Stimulated activated CD8-positive, alpha-beta memory T cell treated with anti-CD3 and anti-CD28 coated beads, Interleukin-15, amount 100 ng/mL, for 4 hours (primary cell): ENCODE measurements at places on chromosomes 5 and 9.

DNA sequence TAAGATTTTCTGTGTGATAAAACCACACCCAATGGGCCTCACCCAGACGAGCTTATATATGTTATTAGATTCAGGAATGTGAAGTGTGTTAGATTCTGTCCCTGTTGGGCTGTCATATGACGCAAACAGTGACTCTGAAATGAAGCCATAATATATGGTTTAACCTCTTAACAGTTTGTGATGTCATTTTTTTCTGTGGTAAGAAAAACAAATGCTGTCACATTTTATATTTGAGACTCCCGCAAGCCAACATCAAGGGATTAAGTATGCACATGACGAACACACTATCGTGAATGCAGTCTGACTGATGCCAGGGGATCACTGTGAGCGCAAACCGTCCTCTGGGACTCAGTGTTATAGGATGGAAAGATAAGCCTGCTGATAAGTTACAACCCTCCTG lies 321.7 kb downstream of the SH3GL2 start:
- no peak for DNase-seq

GRCh38 chr5:115330830-115331229 lies 34.4 kb upstream of the CCDC112 start:
- no peak for DNase-seq

DNA sequence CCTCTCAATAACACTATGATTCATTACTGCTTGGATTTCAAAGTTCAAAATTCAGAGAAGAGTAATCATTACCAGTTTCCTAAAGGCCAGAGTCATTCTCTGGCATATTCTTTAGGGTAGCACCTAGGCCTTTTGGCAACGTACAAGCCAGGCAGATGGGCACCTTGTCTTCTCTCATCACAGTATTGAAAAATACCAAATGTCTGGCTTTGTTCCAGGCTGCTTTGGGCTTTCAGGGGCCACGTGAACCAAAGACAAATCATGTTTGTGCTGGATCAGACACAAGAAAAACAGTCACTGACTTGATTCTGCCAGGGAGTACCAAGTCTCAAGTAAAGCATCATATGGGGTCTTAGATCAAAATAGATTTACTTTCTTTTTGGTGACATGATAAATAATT lies 15.5 kb downstream of the MEGF9 start:
- no peak for DNase-seq

GRCh38 chr5:169746147-169746694 lies 109.1 kb downstream of the DOCK2 start:
- DNase-seq: no peak

- no peak for DNase-seq
Observed at GRCh38 chr9:111572950-111573604, 26.4 kb downstream of the PTGR1 start.

GRCh38 chr5:149433524-149434131 lies 54.5 kb upstream of the IL17B start:
- DNase-seq: no peak

GRCh38 chr5:134649163-134649835 lies 714 bp downstream of the SEC24A start:
- no peak for DNase-seq

DNA sequence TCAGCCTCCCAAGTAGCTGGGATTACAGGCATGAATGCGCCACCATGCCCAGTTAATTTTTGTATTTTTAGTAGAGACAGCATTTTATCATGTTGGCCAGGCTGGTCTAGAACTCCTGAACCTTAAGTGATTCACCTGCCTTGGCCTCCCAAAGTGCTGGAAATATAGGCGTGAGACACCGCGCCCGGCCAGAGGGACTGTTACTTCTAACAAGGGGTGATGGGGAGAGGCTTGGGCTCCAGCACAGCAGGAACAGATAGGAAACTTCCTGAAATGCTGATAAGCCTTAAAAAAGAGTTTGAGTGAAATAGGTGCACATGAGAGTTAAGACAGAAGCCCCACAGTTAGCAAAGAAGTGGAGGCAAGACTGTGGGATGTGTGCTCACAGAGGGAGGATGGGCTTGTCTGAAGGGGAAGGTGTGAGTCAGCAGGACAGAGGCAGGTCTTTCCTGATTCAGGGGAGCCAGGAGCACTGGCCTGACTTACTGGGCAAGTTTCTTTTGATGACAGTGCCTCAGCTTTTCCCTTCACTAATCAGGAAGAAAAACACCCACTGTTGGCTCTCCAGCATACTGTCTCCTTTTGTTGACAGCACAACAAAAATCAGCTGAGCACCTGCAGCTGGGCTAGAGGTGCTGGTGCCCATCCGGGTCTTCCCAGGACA lies 68.4 kb downstream of the RAD23B start:
- no peak for DNase-seq

DNA sequence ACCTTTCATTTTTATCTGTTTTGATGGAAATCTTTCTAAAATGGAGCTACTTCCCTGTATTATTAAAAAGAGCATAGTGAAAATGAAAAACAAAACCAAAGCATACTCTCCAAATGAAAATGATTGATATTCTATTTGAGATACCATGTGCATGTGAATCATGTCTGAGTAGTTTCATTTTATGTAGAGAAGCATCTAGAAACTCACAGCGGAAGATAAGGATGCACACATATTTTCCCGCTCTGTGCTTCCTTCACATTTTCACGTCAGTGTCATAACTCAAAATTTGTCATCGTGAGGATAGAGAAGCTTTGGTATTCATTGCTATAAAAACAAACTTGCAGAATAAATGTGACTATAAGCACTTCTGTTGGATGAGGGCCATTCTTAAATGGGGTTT lies 34.0 kb upstream of the CLINT1 start:
- no peak for DNase-seq

GRCh38 chr9:136484153-136485048 lies 1.6 kb upstream of the SEC16A start:
- no peak for DNase-seq

DNA sequence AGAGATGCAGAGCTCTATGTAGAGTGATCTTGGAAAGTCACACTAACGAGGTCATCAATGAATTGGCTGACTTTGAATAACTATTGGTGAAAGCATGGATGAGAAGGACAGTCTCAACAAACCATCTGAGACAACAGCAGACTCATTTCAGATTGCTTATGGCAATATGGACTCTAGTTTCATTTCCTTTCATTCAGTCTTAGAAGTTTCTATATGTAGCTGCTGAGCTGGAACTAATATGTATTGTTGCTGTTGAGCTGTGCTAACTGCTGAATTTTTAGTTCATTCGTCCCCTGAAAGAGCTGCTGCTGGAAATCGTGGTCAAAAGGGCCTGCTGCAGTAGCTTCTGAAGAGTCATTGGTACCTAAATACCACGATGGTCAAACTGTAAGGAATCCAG lies 31.3 kb downstream of the TNFSF15 start:
- DNase-seq: no peak

DNA sequence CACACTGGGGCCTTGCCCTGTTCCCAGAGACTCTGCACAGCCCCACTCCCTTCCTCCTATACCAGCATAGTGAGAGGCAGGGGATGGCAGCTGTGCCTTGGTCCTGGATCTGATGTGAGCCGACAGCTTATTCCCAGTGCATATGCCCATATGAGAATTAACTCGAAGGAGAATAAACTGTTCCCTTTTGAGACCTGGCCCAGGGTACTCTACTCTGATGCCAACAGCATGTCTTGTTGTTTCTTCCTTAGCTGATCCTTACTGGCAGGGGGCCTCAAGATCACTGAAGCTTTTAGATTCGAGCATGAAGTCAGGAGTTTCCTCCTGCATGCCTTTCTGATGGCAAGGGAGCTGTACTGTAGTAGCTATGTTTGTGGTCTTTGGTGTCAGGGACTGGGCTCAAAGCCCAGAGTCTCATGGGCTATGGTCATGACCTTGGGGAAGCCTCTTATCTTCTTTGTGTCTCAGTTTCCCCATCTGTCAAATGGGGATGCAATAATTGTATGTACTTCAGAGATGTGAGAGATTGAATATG lies 57.1 kb downstream of the DOCK2 start:
- no peak for DNase-seq

- no peak for DNase-seq
Observed at GRCh38 chr5:128009403-128009802, 74.2 kb upstream of the SLC12A2 start.

DNA sequence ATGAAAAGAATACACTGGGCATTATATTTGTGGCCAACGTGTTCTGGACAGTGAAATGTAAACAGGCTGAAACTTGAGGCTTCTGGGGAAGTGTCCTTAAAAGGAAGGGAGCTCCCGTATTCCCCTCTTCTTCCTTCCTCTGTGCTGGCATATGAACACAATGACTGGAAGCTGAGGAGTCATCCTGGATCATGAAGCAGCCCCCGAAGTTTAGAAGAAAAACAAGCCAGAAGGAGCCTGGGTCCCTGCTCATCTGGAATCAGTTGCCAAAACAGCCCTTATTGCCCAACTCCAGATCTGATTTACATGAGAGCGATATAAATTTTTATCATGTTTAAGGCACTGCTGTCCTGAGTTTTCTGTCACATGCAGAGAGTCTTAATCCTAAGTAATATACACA lies 65.4 kb upstream of the SLC1A1 start:
- DNase-seq: no peak

GRCh38 chr9:129655696-129656095 lies 9.8 kb upstream of the PRRX2 start:
- no peak for DNase-seq

- DNase-seq: no peak
Observed at GRCh38 chr5:150410524-150411244, 2.0 kb downstream of the CD74 start.

DNA sequence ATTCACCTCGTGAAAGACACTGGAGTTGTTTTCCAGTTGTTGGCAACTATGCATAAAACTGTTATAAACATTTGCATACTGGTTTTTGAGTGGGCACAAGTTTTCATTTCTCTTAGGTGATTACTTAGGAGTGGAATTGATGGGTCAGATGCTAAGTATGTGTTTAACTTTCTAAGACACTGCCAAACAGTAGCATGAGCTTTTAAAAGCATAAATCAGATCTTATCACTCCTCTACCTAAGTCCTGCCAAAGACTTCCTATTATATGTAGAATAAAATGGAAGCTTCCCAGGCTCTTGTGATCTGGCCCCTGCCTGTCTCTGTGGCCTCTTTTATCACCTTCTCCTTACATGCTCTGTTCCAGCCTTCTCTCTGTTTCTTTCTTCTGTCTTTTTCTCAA lies 72.6 kb downstream of the SH3RF2 start:
- DNase-seq: no peak

GRCh38 chr9:23497137-23497504 lies 328.9 kb downstream of the ELAVL2 start:
- no peak for DNase-seq

DNA sequence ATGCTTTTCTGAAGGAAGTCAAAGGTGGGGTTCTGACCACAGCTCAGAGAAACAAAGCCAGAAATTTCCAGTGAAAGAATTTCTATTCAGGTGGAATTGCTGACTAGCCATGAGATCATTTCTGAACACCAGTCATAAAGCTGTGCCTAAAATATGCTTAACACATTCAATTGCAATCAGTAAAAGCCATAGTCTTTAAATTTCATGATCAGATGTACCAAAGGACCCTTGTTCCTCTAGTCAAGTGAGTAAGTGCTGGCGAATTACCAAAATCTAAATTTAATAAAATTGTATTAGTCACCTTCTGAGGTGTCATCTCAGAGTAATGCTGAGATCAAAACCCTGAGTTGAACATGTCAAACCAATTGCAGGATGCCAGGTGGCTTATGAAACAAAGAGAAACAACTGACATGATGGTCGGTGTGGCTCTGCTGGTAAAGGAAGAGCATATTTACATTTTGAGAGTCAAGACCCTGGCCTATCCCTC lies 334.2 kb upstream of the CCNH start:
- DNase-seq: no peak

DNA sequence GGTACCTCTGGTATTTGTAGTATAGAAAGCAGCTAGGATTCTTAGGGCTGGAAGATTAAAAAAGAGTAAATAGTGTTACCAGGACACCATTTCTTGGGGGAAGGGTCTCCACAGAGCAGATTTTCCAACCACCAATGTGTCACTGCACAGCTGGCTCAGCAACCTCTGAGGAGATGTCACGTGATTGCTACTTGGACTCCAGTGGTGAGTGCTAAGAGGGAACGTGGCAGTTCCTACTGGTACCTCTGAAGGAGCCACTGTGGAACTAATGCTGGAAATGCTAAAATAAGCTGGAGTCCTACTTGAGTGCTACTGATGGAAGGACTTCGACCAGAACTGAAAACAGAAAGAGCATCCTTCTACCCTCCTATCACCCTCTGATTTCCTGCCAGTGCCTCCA lies 36.1 kb upstream of the SPDL1 start:
- no peak for DNase-seq

DNA sequence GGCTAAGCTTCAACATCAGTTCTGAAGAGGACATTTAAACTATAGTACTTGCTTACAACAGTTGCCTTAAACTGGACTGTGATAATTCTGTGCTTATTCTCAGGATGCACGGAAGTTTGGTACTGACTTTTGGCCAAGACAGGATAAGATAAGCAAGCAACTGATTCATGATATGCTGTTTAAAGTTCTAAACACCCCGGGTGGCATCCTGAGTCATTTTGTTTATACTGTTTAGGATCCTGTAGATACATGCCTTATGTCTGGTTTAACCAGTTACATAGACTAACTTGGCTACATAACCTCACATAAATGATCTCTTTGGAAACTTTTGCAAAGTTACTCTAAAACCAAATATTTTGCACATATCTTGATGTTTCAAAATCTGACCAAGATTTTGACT lies 95.9 kb downstream of the CDH9 start:
- no peak for DNase-seq

DNA sequence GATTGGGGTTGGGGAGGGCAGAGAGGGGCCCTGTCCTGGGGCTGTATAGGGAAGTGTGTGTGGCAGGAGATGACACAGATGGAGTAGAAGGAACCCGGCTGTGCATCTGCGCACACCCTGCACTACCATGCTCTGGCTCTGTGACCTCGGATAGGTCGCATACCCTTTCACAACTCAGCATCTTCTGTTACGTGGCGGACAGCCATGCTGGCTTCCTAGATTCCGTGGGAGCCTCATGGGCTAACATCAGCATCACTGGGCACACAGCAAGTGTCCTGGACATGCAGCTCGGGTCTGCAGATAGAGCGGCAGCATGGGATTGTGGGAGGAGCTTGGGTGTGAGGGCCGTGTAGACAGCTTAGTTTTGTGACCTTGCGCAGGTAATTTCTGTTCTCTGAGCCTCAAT lies 9.2 kb downstream of the ARPC5L start:
- DNase-seq: no peak

DNA sequence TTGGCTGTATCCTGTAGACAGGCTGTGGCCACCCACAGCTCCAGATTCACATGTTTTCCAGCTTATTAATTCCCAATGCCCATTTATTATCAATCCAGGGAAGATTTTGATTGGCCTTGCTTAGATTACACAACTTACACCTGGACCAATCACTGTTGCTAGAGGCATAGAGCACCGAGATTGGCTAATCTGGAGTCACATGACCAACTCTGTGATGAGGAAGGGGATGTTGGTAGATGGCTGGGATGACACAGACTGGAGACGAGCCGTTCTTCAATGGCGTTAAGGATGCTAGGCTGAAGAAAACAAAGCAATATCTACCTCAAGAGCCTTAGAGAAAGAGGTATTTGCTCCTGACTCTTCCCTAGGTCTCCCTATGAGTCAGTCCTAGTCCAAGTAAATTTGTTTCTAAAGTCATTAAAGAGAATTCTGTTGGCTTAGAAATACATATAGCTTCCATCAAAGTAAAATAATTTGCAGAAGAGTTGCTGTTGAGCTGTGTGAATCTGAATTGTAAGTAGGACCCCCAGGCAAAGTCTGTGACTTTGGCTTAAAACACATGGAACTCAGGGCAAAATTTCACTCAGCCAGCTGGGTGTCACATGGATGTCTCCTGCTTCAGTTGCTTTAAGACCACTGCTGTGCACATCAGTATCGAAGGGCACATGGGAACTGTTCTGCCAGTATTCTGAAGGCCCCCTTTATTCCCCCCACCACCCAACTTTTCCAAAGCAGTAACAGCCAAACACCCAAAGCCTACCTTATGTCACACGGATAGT lies 326.4 kb upstream of the KLF4 start:
- no peak for DNase-seq
